ENCODE measurements at places on chromosomes 12 and 14.
A peak's percentile ranks its signal among the peaks of the same experiment; 100 is the strongest.

- ATAC-seq: no peak
Measured at GRCh38 chr12:53086361-53086760, 7.2 kb upstream of the SPRYD3 start.

GRCh38 chr12:116689979-116690744, 47.7 kb downstream of the SPRING1 start:
- no peak for ATAC-seq

- no peak for ATAC-seq
Measured at GRCh38 chr12:113794774-113795173, 171.4 kb downstream of the RBM19 start.

- ATAC-seq: no peak
Measured at GRCh38 chr12:128637642-128638606, 185.8 kb downstream of the SLC15A4 start.

- peak; percentile 2 for ATAC-seq
Measured at GRCh38 chr14:61573321-61573720, 122.0 kb upstream of the HIF1A start.

- peak; percentile 99 for ATAC-seq
Measured at GRCh38 chr12:42023733-42024494, 120.8 kb downstream of the GXYLT1 start.

DNA sequence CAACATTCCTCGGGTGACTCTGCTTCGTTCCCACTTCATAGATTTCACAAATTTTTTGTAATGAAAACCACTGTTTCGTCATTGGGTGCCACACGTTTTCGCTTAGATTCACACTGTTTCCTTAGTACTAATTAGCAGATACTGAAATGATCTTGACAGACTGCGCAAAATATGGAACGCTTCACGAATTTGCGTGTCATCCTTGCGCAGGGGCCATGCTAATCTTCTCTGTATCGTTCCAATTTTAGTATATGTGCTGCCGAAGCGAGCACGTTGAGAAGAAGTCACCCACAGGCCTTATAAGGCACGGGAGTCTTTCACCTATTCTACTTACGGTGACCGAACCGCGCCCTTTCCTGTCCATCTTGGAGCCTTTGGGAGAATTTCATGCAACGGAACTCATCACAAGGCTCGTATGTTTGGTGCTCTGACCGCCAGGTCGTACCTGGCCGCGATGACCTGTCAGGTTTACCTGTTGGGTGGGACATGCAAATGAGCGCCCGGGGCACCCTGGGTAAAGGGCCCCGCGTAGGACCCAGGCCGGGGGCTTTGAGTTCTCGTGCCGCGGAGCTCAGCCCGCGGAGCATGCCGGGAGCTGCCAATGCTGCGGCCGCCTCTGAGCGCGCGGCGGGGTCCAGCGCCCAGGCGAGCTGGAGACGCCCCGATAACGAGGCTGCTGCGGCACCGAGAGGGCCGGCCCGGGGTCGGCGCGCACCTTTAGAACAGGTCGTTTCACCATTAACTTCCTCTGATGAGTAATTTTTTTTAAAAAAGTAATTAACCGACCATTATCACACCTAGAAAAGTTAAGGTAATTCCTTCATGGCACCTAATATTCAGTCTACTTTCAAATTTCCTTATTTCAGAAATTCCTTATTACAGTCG, at the start of gene RNU6-8:
RNU6-8 (minus strand) TSS at position 272 of the 885 bp plus-strand sequence.
- peak; percentile 88 for ATAC-seq

- ATAC-seq: no peak
Measured at GRCh38 chr14:24310646-24311604, at the start of gene LTB4R. TSS of gene LTB4R (plus strand) at chr14:24311502. CDS start at chr14:24315652, 4,150 bp downstream.

- no peak for ATAC-seq
Measured at GRCh38 chr14:51581017-51581881, 70.5 kb upstream of the FRMD6 start.

DNA sequence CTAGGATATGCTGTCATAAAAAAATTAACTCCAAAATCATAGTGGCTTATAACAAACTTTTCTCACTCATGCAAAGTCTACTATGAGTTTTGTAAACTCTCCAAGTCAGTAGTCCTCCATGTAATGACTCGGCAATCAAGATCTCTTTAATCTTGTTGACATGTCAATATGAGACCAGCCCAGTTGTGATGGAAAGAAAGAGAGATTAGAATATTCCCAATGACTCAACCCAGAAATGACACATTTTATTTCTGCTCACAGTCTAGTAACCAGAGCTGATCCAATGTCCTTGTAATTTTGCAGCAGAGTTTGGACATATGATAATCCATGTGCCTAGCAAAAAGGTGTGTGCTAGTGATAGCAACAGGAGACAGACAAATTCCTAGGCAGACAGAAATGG, 112.6 kb upstream of the CNTN1 start:
- no peak for ATAC-seq

DNA sequence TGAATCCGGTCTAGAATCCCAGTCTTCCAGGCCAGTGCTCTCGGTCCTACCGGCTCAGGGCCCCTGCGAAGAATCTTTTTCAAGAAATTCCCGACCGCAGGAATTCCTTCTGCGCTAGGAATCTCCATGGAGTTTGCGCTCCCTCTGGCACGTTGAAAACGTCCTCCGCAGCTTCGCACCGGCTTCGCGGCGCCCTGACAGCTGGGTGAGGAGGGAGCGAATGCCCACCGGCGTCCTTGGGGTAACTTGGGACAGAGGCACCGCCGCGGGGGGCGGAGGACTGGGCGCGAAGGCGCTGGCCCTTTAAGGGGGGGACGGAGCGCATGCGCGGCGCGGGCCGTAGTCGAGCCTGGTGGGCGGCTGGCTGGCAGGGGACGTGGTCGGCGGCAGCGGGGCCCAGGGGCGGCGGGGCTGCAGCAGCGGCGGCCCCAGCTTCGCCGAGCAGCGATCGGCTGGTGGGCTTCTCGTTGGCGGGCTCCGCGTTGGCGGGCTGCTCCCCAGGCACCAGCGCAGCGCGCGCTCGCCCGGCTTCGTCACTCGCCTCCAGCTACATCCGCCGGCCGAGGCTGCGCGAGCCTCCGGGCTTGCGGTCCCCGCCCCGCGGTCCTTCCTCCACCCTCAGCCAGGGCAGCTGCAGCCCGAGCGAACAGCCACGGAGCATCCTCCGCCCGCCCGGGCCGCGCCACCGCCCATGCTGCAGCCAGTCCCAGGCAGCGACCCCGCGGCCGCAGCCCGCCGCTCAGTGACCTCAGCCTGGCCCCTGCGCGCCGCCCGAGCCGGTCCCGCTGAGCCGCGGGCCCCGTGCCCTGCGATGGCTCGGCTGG, at the start of gene VASH1:
VASH1 (plus strand) TSS at position 333 of the 824 bp plus-strand sequence. CDS start 1,354 bp downstream, outside the sequence.
- ATAC-seq: peak; percentile 91

GRCh38 chr14:100604121-100604501, 16.9 kb upstream of the BEGAIN start:
- ATAC-seq: no peak

GRCh38 chr12:91144053-91144452, 32.8 kb upstream of the LUM start:
- ATAC-seq: no peak

GRCh38 chr12:103960616-103961227, 5.0 kb upstream of the TDG start:
- ATAC-seq: no peak

DNA sequence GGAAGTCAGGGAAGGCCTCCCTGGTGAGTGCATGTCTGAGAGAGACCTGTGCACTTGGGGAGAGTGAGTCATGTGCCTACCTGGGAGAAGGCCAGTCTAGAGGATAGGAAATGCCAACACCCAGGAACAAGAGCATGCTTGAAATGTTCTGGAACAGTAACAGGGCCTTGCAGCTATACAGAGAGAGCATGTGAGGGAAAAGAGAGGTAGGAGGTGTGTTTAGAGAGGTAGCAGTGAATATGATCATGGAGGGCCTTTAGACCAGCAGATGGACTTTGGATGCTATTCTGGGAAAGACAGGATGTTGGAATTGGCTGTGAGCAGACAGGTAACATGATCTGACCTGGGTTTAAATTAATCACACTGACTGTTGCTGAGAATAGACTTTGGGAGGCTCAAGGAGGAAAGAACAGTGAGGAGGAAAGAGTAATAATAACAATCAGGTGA, 1143.6 kb downstream of the FLRT2 start:
- ATAC-seq: no peak

GRCh38 chr12:459430-460258, at the start of gene B4GALNT3:
TSS of gene B4GALNT3 (plus strand) at chr12:459939. CDS start at chr12:460377, 438 bp downstream.
- peak; percentile 58 for ATAC-seq

DNA sequence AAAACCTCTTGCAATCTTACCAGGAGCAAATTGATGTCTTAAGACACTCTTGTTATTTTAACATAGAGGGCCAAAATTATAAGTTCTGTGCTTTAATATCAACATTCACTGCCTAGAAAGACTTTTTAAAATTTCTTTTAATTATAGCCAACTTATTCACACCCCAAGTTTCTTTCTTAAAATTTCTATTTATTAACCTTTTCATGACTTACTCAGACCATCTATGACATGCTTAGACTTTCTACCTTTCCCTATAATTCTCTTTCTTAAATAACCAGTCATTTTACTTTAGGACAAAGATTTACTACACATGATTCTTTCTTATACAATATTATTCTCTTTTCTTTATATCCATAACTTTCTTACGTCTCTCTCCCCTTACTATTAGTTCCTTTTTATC, 220.4 kb downstream of the NUBPL start:
- no peak for ATAC-seq

GRCh38 chr14:75428230-75429104, 645 bp downstream of the JDP2 start:
- peak; percentile 55 for ATAC-seq

GRCh38 chr12:52358575-52359350, 8.5 kb downstream of the KRT85 start:
- no peak for ATAC-seq
